ENCODE measurements at places on chromosomes 16 and 17.

DNA sequence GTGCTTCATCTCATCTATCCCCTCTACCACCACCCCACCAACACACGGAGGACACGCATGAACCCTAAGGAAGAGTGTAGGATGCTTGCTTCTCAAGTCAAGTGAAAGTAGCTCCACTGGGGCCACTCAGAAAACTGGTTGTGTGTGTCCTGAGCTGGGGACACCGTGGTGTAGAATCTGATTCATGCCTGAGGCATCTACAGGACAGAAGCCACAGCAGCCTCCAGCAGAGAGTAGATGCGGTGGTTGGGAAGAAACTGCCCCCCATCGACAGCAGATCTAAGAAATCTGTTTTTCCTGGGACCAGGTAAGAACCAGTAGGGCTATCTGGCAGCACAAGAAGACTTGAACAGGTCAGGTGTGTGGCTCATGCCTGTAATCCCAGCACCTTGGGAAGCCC is 51.9 kb upstream of the HLF start:
- DNase-seq = no peak

DNA sequence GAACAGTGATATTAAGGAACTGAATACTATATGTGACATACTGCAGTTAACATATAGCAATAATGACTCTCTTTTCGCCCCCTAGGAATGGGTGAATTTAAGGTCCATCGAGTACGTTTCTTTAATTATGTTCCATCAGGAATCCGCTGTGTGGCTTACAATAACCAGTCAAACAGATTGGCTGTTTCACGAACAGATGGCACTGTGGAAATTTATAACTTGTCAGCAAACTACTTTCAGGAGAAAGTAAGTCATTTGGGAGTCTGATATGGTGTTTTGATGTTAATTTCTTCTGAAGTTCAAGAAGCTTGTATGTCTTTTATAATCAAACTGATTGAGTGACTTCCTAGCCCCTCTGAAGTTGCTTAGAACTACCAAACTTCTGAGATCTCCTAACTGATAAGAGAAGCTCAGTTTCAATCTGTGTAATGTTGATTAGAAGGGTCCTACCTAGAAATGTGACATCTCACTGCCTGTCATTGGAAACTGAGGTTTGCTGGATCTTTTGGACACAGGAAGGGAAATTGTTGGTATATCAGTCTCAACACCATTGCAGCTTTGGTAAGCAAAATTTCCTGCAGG is 1.0 kb downstream of the UTP4 start:
- DNase-seq = no peak

DNA sequence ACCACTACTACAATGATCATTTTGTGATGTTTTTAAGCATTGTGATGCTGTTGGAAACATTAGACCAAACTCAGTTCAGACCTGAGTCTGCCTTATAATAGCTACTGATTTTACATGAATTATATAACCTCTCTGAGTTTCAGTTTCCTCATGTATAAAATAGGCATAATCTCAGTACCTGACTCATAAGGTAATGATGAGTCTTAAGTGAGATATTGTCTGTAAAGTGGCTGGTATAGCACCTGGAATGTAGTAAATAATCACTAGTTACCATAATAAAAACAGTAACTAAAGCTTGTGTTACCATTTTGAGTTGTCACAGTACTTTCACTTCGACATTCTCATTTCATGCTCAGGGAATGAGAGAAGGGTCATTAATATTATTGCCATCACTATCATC is 381.5 kb upstream of the SALL1 start:
- no peak for DNase-seq

DNA sequence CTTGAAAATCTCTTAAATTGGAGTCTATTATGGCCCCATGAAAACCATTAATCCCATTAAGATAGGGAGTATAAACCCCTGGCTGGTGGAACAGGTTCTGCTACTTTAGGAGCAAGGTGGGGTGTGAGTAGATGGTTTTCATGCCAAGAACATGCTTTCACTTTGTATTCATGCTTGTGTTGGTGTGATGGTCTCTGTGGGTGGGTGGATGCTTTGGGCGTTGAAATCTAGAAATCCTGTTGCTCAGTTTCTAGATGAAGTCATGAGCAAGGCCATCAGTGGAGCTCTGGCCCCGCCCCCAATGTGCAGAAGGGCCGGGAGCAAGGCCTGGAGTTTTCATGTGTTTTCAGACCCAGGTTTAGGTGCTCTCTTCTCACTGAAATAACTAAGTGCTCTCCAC is 20.1 kb downstream of the PLD6 start:
- no peak for DNase-seq

GRCh38 chr17:67504182-67504581 is 127.1 kb downstream of the PITPNC1 start:
- no peak for DNase-seq

- no peak for DNase-seq
These were observed 44.0 kb downstream of the HLF start for GRCh38 chr17:55308613-55309391.

- DNase-seq = no peak
These were observed 72.2 kb downstream of the CYLD start for GRCh38 chr16:50814052-50814451.

DNA sequence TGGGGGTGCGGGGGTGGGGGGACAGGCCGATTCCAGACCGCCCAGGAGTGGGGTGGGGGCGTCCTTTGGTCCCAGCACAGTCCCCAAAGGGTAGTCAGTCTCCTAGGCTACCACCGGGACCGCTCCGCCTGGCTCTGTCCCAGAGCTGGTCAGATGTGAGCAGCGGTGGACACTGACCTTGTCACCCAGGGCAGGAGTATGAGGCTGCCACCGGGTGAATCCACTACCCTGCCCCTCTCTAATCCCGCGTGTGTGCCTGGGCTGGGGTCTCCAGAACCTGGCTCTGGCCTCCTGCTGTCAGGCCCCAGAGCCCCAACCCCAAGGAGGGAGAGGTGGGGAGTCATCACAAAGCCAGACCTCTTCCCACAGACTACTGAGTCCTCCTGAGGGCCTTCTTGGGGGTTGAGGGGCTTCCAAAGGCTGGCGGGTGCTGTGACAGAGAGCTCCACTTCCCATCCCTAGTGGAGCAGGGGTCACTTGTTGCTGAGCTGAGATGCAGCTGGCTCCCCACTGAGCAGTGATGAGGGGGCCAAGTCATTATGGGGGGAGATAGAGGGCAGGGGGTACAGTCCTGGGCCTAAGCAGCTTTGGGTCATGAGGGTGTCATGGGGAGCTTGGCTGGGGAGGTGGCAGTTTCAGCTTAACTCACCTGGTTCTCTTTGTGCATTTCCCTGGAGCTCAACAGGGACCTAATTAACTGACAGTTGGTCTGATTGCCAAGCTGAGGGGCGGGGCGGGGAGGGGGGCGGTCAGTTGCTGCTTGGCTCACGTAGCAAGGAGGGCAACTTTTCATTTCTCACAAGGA is 1.2 kb downstream of the PPP1R1B start:
- DNase-seq = no peak

- peak; percentile 67 for DNase-seq
These were observed 26.2 kb downstream of the ENDOV start for GRCh38 chr17:80441133-80441578.

- DNase-seq = no peak
These were observed 10.4 kb upstream of the CUEDC1 start for GRCh38 chr17:57965521-57966160.

GRCh38 chr16:68049449-68049848 is 26.4 kb downstream of the DUS2 start:
- DNase-seq = no peak

- DNase-seq = peak; percentile 80
These were observed 4.8 kb downstream of the KRT23 start for GRCh38 chr17:40932608-40933007.

DNA sequence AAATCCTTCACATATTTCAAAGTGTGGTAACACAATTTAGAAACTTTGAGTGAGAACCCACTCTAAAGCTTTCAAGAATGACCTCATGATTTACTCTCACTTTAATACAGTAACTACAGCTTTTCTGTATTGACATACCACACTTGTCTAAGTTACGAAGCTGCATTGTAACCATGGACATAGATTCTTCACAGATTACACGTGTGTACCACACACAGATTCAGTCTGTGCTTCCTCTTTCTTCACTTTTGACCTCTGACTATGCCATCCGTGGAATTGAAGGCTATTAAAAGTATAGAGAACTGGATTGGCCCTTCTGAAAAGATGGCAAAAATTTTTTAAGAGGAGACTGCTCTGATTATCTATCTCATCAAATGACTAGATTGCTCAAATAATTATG is 172.7 kb downstream of the TANC2 start:
- DNase-seq = no peak

GRCh38 chr16:4328046-4328781 is 12.3 kb downstream of the GLIS2 start:
- DNase-seq = no peak

DNA sequence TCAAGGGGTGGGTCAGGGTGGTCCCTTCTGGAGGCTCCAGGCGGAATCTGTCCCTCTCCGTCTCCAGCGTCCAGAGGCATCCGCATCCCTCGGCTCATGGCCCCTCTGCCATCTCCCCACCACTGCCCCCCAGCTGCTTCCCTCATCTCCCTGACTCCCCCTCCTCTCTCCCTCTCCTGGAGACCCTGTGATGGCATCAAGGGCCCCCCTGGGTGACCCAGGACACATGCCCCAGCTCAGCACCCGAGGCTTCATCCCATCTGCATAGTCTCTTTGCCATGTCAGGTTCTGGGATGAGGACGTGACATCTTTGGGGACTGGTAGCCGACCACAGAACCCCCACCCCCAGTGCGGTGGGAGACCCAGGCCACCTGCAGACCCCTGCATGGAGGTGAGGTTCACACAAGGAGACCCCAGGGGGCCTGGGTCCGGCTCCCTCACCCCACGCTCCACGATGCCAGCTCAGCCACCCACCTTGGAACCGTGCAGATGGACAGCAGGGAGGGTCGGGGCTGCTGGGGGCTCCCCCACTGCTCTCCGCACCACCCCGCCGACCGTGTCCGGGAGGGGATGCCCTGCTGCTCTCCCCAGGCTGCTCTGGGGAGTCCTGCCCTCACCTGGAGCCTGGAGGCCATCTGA is 3.8 kb downstream of the SECTM1 start:
- no peak for DNase-seq

GRCh38 chr16:70738083-70738977 is 52.5 kb upstream of the MTSS2 start:
- DNase-seq = no peak

- no peak for DNase-seq
These were observed 80.1 kb upstream of the TRAP1 start for GRCh38 chr16:3797473-3797872.

- DNase-seq = no peak
These were observed 88.6 kb upstream of the BRD7 start for GRCh38 chr16:50457423-50457822.

DNA sequence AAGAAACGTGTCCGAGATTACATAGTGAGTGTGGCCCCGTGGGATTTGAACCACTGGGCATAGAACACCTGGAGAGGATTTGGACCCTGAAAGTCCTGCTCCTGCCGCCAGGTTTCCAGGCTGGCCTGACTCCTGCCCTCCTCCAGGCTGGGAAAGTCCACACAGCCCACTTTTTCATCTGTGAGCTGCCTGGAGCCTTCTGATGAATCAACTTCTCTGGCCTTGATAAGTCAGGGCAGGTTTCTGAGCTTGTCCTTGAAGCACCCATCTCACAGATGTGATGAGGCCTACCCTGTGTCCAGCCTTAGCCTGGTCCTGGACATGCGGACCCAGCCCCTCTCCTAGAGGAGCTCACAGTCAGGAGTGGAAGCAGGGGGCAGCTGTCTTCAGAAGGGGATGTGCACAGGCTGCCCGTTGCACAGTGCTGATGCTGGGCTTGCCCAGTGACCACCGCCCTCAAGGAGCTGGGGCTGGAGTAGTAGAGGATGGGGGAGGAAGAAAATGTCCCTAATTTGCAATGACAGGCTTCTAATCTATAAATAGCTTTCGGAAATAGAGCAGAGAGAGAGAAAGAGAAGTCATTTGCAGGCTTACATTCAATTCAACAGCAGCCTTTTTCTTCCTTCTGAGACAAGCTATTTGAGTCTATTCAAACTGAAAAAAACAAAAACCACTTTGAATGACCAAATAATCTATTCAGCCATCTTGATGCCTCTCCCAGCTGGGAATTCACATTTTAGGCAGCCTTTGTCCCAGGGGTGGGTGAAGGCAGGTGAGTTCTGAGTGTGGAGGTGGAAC is 73.5 kb upstream of the DNAJA2 start:
- DNase-seq = no peak

- no peak for DNase-seq
These were observed 49.6 kb upstream of the SIAH1 start for GRCh38 chr16:48434653-48435317.

GRCh38 chr16:80680839-80681238 is 123.6 kb downstream of the CDYL2 start:
- DNase-seq = no peak

GRCh38 chr16:72171236-72171635 is 719 bp downstream of the PMFBP1 start:
- DNase-seq = no peak

DNA sequence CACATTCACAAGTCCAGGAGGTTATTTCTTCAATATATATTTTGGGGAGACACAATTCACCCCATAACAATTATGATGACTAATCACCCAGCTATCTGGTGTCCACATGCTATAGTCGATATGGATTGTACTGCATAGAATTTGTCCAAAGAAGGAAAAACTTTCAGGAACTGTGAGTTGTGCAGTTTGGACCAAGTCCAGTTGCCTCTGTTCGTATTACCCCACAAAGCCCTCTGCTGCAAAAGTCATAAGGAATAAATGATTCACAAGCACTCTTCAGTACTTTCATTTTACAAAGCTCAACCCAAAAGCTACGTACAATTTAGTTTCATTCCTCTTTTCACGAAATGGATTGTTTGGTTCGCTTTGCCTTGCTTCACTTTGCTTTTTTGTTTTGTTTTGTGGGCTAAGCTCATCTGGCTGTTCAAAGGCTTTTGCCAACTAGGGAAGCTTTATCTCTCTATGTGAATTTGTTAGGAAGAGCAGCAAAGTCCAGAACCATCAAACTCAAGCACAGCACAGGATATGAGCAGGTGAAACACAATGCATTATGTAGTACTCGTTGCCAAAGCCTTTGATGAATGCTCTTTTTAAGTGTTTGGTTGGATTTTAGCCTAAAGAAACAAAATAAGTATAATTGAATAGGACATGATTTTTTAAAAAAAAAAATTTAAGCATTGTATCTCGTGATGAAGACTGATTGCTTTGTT is 98.6 kb downstream of the ZNF18 start:
- DNase-seq = no peak

- DNase-seq = no peak
These were observed 10.0 kb upstream of the PHLPP2 start for GRCh38 chr16:71734511-71734910.

DNA sequence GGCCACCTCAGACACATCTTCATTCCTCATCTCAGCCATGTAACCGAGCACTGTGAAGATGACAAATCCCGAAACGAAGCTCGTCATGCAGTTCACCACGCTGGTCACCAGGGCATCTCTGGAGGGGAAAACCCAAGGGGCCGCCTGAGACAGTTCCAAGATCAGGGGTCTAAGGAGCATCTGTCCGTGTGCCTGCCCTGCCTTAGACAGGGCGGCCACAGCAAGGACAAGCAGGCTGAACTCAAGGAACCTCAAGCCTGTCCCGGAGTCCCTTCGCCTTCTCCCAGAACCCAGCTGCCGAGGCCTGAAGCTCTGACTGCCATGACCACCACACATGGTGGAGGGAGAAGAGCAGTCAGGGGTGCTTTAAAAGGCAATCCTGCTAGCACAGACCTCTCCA is 22.7 kb downstream of the SLC6A4 start:
- no peak for DNase-seq

All from COLO829 (cell line).